ENCODE measurements at places on chromosomes 16 and 17.
A peak's percentile ranks its signal among the peaks of the same experiment; 100 is the strongest.

GRCh38 chr17:48910370-48910769 is 2.2 kb downstream of the UBE2Z start:
- DNase-seq = no peak

- no peak for DNase-seq
Measured at GRCh38 chr17:2175294-2175628, 120.4 kb downstream of the HIC1 start.

GRCh38 chr17:29617125-29617480 is 5.6 kb downstream of the CORO6 start:
- DNase-seq = peak; percentile 75

GRCh38 chr16:87628940-87629339 is 26.6 kb downstream of the JPH3 start:
- DNase-seq = peak; percentile 50

- no peak for DNase-seq
Measured at GRCh38 chr17:77579682-77580081, 378.8 kb upstream of the TNRC6C start.

- peak; percentile 87 for DNase-seq
Measured at GRCh38 chr17:29568331-29569244, at the start of gene TP53I13. TP53I13 (plus strand) TSS chr17:29568701; CDS start chr17:29568759, 58 bp downstream.

Measured in mesenchymal stem cell (in vitro differentiated cells and primary cell).